T follicular helper cell (primary cell): ENCODE measurements at places on chromosomes 2 and 18.

DNA sequence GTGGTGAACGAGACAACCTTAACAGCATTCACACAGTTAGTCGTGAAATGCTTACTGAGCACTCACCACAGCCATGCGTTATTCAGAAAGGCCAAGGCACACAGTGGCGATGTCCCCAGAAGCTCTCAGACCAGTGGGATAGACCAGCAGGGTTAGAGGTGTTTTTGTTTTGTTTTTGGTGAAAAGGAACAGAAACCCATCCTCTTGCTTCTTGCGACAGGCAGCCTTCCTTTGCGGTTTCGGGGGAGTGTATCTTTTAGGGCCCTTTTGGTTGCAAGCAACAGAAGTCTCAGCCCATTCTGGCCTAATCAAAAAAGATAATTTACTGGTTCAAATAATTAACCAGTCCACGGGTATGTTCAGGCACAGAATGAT is 4.7 kb downstream of the GNLY start:
- no peak for DNase-seq

- DNase-seq: no peak
Measured at GRCh38 chr18:45793264-45793965, 32.1 kb upstream of the SIGLEC15 start.

DNA sequence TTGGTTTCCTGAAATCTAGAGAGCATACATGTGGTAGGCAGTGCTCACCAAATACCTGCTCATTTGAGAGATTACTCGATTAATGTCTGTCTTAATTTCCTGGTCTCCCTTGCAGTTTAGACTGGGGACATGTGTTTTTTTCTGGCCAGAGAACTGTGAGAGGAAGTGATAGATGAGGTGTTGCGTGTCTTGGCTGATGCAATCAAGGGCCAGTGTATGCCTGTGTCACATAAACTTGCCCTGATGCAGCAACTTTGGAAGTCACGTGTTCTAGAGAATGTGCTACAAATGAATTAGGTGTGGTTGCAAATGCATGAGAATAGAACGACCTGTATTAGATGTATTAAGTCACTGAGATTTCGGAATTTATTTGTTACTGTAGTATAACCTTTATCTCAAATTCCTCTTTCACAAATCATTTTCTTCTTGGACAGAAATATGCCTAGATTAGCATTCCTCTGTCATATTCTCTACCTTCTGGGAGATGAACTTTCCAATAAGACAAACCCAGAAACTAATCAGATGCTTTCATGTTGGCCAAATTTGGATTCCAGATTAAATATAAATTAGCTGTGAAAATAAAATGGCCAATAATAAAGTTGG is 9.9 kb upstream of the IL1A start:
- DNase-seq: no peak

DNA sequence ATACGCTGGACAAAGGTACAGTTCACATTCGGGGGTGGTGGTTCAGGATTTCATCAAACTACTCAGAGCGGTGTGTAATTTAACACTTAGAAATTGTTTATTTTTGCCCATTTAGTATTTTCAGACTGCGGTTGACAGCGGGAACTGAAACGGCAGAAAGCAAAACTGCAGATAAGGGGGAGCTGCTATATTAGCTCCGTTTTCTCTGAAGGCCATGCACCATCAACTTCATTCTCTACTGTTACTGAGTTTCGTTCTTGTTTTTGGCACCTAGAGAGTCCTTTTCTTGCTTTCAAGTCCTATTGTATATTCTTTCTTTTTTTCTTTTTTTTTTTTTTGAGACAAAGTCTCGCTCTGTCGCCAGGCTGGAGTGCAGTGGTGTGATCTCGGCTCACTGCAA is 121.5 kb upstream of the SP3 start:
- DNase-seq: no peak

- no peak for DNase-seq
Measured at GRCh38 chr2:8238521-8239230, 443.2 kb upstream of the ID2 start.

GRCh38 chr18:6857300-6857699 is 127.8 kb downstream of the ARHGAP28 start:
- no peak for DNase-seq

DNA sequence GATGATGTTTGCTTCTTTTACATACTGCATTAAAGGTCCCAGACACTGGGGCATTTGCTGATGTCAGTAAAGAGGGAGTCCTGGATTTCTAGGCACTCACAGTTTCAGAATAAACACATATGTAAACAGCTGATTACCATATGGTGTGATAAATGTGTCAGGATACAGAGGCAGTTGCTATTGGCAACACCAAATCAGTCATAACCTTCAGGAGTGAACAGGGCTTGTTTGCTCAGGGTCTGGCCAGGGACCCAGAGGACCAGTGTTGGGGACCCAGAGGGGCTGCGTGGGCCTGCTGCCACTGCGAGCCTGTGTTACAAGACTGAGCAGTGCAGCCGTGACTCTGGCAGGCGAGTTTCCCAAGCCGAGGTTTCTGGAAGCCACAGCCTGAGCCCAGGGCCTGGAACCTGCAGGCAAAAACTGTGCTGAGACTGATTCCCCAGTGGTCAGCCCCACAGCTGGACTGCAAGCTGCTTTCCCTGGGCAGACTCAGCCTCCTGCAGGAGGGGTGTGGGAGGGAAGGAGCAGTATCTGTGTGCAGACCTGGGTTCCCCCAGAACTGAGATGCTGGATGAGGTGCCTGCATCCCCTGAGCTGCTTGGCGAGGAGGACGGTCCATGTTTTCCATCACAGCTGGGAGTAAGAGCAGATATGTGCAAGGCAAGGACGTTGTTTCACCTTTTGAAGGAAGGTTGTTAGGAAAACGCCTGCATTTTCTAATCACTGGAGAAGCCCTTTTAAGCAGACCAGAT is 23.6 kb downstream of the ASAP2 start:
- DNase-seq: no peak
